ENCODE measurements at places on chromosomes 3 and 15. TPM values are rescaled to one million over a fixed set of nuclear protein-coding genes. Genes with fewer than 3 reads are reported as not detected.

DNA sequence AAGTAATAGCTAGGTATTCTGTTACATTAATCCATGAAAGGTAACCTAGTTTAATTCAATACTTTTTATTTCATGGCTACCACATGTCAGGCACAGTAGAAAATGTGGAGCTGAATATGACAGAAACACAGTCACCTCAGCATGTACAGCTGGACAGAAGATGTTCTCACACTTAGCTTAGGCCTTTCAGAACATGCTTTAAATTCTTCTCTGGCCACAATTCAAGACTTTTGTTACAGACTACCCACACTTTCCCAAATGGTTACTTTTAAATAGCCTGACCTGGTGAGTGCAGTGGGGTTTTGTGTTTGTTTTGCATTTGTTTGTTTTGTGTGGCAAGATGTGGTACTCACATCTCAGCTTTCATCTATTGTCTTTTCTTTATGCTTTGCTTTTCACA lies 1079.5 kb downstream of the IGSF11 start:
- DNase-seq: peak; percentile 56

Gene PCSK6
- not detected for total RNA-seq

Gene MUSTN1
- total RNA-seq: not detected

- no peak for DNase-seq
Observed at GRCh38 chr3:106302451-106303221, 433.8 kb upstream of the CBLB start.

- peak; percentile 58 for DNase-seq
Observed at GRCh38 chr3:129824926-129825541, 68.5 kb downstream of the TMCC1 start.

DNA sequence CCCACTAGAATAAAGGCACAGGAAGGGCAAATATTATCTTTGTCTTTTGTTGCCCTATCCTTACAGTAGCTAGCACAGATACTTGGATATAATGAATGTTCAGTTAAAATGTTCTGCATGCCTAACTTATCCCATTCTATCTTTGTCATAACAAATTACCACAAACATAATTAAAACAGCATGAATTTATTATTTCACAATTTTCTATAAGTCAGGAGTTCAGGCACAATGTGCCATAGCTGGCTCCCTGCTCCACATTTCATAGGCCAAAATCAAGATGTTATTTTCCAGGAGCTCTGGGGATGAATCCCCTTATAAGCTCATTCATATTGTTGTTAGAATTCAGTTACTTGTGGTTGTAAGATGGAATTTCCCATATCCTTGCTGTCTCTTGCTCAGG lies 975.5 kb downstream of the IGSF11 start:
- DNase-seq: no peak

- DNase-seq: no peak
Observed at GRCh38 chr3:96754128-96754527, 60.3 kb upstream of the EPHA6 start.

DNA sequence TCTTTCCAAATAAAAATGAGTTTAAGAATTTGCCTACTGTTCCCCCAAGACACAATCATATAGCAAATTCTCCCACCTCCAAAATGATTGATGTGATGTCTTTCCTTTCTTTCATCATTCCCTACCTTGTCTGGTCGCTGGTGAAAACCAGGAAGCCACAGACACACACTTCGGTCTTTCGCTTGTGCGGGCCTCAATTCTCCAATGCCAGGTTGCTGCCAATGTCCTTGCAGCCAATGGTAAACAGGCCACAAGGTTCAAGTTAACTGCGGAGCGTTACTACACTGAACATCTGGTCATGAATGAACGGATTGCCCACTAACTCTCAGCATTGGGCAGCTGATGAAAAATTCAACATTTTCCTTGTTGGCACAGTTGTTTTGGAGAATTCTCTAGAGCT lies 192.2 kb downstream of the FOXP1 start:
- DNase-seq: no peak

Gene NRG4
- total RNA-seq: not detected

DNA sequence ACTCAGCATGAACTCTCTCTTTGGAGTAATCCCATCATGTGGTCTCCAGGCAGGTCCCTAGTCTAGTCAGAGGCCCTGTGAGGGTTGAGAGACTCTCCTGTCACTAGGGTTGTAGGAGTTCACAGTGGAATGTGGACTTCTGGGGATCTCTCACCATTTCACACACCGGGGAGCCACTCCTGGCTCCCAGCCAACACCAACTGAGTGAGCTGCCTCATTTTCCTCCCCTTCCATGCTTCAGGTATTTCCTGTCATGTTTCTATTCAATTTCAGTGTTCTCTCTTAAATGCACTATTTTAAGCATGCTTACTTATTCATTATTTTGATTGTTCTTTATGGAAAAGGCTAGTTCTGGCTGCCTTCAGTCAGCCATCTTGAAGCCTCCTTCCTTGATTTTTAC lies 467.5 kb upstream of the ARL6 start:
- DNase-seq: no peak

GRCh38 chr3:116741467-116741866 lies 31.9 kb downstream of the TUSC7 start:
- no peak for DNase-seq

Gene CSTA
- not detected for total RNA-seq

DNA sequence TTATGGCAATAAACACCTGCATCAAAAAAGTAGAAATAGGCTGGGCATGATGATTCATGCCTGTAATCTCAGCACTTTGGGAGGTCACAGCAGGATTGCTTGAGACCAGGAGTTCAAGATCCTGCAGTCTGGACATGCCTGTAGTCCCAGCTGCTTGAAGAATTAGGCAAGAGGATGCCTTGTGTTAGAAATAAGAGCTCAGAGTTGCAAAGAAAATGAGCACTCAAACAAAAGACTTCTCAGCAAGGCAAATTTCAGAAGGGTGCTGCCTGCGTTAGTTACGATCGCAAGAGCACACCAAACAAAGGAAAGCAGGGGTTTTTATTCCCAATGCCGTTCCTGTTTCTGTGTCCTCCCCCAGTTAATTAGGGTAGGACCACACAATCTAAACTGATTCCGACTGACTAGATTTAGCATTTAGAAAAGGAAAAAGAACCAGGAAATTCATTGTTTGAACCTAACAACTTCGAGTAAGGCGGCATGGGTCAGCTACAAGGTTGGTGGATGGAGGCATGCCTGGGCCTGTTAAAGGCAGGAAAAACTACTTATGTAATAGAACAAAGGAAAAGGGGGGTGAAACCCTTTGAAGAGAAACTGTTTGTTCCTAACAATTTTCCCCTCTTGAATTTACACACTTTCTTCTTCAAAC lies 55.5 kb downstream of the DLG1 start:
- no peak for DNase-seq

- DNase-seq: peak; percentile 64
Observed at GRCh38 chr15:78212546-78213424, 21.6 kb downstream of the ACSBG1 start.

Gene CYP8B1
- total RNA-seq: not detected

All from IMR-90 (cell line).